Iris pigment epithelial cell (primary cell): ENCODE measurements at places on chromosomes 5 and 9.
A peak's percentile ranks its signal among the peaks of the same experiment; 100 is the strongest.

GRCh38 chr9:134461426-134461982 lies 135.2 kb downstream of the RXRA start:
- DNase-seq = no peak

DNA sequence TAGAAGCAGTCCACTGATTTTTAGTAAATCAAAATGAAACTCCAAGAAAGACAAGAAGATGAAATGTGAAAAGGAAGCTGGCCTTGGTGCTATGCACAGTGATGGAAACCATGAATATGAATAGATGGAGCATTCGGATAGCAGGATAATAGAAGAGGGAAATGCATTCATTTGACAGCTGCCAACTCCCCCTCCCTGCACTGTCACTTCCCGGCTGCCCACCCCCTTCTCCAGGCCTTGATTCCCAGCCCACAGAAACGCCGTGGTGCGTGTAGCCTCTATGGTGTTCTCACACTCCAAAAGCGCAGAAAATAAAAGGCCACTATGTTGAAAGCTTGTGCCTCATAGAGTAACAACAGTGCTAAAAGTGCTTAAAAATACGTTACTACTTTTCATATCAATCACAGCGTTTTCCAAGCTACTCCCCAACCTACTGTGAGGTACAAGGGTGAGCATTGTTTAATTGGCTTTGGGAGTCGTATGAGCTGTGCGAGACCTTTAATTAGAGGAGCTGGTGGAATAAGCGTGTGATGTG lies 26.1 kb upstream of the IFNK start:
- no peak for DNase-seq

DNA sequence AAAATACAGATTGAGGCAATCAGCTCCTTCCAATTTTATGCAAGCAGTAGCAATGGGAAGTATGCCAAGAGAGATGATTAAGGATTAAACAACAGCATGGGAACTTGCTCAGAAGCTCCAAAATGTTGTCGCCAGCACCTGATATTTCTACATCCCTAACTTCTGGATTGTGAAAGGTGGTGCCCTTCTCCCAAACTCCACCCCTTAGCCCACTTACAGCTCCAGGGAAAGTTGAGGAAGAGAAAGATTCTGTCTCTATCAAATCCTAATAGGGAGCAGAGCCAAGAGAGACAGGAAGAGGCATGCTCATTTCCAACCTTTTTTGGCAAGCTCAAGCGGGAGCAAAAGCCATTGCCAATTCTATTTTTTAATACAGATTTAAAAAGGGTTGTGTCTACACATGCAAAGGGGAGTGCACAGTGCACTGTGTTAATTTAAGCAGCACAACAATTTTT lies 92.4 kb upstream of the NR3C1 start:
- peak; percentile 86 for DNase-seq

- no peak for DNase-seq
Observed at GRCh38 chr9:93094658-93095204, 1.3 kb upstream of the CARD19 start.

DNA sequence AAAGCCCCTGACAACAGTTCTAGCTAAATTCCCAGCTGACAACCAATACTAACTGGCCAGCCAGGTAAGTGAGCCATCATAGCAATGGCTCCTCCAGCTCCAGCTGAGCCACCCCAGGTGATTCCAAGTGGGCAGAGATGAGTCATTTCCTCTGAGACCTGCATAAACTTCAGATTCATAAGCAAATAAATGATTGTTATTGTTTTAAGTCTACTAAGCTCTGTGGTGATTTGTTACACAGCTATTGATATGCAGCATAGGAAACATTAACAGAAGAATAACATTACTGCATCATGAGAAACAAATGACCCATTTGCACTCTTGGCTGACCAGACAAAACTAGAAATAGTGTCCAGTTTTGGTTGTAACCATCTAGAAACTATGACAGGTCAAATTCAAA lies 60.3 kb downstream of the TTC39B start:
- DNase-seq = no peak

DNA sequence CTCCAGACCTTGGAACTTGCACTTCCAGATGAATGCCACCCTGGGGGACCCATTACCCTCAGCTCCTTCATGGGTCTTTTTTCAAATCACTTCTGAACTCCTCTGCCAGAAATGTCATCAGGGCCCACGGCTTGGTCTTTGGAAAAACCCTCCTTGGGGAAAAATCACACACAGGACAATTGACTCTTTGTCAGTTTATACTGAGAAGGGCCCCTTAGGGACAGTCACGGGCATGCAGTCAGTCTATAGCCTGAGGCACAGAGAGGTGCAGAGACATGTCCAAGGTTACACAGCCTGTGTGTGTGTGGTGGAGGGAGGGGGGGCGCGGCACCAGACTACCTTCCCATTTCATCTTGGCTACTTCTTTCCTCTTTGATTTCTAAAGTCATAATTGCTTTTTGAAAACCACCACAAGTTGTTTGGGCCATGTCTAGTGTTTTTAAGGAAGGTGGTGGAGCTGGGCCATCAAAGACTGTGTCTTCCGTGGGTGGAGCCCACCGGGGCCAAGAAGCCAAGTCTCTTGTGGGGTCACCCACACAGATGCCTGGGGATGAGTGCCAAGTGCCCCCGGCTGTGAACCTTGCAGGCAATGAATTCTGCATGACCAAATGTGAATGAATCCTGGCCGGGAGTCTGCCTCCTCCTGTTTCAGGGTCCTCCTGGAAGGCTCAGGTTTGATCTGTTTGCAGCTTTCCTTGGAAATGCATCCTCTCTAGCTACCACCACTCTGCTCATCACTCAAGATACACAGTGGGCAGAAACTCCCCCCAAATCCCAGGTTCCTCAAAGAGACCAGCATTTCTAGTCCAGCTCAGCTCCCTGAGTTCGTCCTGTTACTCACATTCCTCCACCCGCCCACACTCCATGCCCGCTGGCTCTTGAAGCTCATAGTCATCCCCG lies 200.1 kb upstream of the TBC1D2 start:
- DNase-seq = peak; percentile 60

DNA sequence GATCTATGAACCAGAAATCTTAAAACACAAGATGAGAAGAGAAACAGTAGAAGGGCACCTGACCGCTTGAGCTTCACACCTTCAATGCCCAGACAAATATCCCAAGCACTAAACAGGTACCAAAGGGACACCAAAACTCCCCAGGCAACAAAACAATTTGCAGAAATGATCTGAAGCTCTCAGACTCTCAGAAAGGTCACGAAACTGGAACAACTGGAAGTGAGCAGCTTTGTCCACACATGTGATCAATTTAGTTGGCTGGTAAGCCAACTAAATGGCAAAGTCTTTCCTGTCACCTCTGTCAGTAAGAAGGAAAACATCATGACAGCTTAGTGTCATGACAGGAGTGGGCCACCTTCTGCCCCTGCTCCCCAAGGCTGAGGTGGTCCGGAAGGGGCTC lies 4.1 kb downstream of the IPPK start:
- no peak for DNase-seq

DNA sequence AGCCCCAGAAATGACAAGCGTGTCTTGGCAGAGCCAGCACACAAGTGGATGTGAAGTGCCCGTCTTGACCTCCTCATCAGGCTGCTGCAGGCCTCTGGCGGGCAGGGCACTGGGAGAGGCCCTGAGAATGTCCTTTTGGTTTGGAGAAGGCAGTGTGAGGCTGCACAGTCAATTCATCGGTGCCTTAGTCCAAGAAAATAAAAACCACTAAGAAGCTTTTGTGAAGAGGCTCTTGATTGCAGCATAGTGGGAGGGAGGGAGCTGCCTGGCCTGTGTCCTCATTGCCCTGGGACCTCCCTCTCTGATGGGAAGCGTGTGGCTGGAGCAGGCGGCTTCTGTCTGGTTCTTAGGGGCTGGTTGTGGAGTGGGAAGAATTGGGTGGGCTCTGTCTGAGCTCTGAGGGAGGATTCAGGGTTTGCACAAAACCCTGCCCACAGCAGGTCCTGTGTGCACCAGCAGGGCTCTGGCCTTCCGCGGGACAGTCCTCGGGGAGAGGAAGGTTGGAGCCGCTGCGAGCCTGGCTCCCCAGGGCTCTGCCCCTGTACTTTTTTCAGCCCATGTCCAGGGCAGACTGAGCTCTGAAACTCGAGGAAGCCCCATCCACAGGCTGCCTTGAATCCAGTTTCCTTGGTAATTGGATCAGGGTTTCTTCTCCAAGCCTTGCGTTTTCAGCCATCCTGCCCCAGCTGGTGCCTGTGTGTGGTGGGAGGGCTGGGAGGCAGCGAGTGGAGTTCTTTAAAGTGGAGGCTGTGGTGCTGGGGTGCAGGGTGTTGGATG lies 1.1 kb downstream of the HRCT1 start:
- peak; percentile 89 for DNase-seq

DNA sequence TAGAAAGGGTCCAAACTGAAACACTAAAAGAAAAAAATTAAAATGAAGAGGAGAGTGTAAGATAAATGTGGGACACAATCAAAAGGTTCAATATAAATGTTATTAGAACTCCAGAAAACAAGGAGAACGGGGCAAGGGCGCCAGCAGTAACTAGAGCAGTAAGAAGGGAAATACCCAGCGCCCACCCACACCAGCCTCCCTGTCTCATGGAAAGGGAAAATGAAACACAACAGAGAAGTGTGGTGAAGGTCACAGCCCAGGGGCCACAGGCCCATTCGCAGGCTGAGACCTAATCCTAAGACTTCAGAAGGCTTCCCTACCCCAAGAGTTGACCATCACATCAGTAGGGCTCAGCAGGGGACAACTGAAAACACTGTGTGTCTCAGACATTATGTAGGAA lies 45.8 kb upstream of the CLK4 start:
- DNase-seq = no peak

- no peak for DNase-seq
Observed at GRCh38 chr9:36855448-36856315, 178.4 kb downstream of the PAX5 start.
